ENCODE measurements at places on chromosomes 2 and 18.

GRCh38 chr2:43217228-43218154 lies 8.9 kb downstream of the ZFP36L2 start:
- no peak for DNase-seq

GRCh38 chr2:159998961-159999360 lies 63.5 kb downstream of the PLA2R1 start:
- DNase-seq: no peak

- DNase-seq: no peak
Measured at GRCh38 chr2:42602218-42602875, 33.9 kb downstream of the MTA3 start.

DNA sequence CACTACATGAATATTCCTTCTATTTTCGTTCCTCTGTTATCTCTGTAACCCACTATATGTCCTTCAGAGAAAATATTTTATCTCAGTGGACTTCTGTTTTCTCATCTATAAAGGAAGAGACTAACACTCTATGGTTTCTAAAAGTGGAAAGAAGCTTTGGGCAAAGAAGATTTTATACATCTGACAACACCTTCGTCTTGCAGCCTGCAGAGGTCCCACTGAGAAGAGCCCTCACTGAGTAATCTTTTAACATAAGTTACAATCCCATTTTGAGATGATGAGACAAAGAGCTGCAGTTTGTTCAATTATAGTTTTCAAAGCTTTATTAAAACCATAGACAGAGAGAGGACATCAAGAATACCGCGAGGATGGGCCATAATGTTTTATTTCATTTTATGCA lies 28.7 kb downstream of the XIRP2 start:
- no peak for DNase-seq

DNA sequence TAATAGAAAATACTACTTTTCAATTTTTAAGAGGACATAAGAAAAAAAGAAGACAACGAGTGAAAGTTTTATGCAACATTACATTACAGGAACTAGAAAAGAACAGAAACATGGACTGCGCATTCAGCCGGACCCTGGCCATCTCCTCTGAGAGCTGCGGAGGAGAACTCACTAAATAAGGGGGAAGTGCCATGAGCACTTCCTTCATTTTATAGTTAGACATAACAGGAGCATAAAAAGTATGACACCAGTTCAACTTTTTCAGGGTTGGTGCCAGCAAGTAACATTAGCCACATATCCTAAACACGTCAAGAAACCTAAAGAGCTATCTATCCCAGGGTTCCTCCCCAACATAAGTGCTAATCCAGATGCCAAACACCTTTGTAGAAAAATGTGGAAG lies 78.0 kb upstream of the SERTAD2 start:
- DNase-seq: no peak
